Nucleus accumbens (tissue), 56 donors: ENCODE measurements at places on chromosomes 16 and 17.

GRCh38 chr17:66313995-66314659 lies 11.7 kb downstream of the PRKCA start:
- no peak for DNase-seq

GRCh38 chr16:35344012-35344762 lies 1884.8 kb downstream of the TP53TG3F start:
- no peak for DNase-seq

GRCh38 chr16:84982434-84982833 lies 28.9 kb downstream of the ZDHHC7 start:
- no peak for DNase-seq

- peak; percentile 49 for DNase-seq
Measured at GRCh38 chr17:38705803-38706504, 881 bp downstream of the MLLT6 start.

DNA sequence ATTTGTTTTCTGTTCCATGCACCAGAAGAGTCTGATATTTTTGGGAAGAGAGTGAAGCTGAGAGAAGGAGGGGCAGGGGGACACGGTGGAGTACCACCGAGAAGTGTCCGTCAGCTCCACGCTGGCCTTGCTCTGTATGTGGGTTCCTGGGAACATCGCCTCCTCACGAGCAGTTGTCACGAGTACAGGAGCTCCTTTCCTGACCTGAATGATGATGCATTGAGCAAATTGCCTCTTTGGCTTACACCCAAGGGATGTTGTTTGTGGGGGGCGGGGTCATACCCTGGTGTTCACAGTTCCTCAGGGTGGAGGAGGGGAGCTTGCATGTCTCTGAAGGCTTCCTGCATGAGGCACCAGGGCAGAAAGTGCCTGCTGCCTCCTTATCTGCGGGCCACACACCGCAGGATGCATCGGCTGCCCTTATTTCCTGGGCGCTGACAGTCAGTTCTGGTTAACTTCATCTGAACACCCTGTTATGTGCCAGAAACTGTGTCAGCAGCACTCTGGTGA lies 36.2 kb downstream of the RGS9 start:
- DNase-seq = no peak

- DNase-seq = no peak
Measured at GRCh38 chr17:10035885-10036284, 130.8 kb upstream of the RCVRN start.

DNA sequence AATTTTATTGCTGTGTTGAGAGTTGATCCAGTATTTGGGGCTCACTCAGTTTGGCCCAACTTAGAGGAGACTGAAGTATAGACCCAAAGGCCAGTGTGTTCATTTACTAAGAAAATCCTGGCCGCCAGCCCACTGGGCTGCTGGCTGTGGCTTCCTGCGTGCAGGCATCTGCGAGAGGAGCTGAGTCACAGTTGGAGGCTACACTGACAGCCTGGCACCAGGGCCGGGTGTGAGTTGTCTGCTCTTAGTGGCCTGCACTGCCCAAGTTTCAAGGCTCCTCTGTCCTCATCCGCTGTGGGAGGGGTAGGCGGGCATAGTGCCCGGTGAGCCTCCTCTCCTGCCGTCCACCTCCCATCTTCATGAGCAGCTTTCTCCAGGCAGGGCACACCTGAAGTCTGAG lies 54.2 kb downstream of the PLD6 start:
- DNase-seq = peak; percentile 85

- DNase-seq = no peak
Measured at GRCh38 chr17:21176773-21177395, 37.1 kb downstream of the TMEM11 start.

DNA sequence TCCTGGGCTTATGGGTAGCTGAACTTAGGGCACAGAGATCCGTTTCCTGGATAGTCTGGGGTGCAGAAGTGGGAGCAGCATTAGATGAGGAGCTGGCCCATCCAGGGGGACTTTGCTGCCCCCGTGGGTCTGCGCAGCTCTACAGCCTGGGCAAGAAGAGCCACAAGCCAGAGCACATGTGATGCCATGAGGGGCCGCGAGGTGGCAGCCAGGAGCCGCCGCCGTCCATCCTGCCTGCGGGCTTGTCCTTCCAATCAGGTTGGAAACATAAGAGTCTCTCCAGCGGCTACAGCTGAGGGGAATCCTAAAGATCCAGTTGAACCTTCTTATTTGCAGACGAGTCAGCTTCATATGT lies 21.9 kb downstream of the C1QTNF1 start:
- no peak for DNase-seq

DNA sequence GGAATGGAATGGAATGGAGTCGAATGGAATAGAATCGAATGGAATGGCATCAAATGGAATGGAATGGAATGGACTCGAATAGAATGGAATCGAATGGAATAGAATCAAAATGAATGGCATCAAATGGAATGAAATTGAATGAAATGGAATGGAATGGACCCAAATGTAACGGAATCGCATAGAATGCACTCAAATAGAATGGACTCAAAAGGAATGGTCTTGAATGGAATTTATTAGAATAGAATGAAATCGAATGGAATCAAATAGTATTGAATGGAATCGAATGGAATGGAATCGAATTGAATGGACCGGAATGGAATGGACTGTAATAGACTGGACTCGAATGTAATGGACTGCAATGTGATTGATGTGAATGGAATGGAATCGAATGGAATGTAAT lies 501.4 kb upstream of the WSB1 start:
- DNase-seq = no peak

GRCh38 chr16:82701442-82701955 lies 74.7 kb downstream of the CDH13 start:
- no peak for DNase-seq

GRCh38 chr16:54935266-54935968 lies 4.8 kb downstream of the IRX5 start:
- no peak for DNase-seq

- no peak for DNase-seq
Measured at GRCh38 chr17:4378626-4379025, 12.2 kb upstream of the UBE2G1 start.

DNA sequence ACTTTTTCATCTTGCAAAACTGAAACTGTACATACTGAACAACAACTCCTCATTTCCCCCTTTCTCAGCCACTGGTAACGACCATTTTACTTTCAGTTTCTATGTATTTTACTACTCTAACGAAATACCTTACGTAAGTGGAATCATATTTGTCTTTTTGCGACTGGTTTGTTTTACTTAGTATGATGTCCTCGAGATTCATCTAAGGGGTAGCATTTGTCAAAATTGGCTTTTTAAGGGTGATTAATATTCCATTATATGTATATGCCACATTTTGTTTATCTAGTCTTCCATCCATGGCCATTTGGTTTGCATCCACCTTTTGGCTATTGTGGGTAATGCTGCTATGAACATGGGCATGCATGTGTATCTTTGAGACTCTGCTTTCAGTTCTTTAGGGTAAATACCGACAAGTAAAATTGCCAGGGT lies 10.4 kb downstream of the KPNB1 start:
- no peak for DNase-seq

GRCh38 chr16:19128454-19129200 lies 14.9 kb downstream of the ITPRIPL2 start:
- no peak for DNase-seq

GRCh38 chr16:16127469-16128116 lies 95.7 kb downstream of the ABCC6 start:
- peak; percentile 23 for DNase-seq

- no peak for DNase-seq
Measured at GRCh38 chr17:7380321-7380720, 568 bp upstream of the TNK1 start.

- DNase-seq = no peak
Measured at GRCh38 chr16:77613095-77613494, 109.2 kb upstream of the NUDT7 start.

DNA sequence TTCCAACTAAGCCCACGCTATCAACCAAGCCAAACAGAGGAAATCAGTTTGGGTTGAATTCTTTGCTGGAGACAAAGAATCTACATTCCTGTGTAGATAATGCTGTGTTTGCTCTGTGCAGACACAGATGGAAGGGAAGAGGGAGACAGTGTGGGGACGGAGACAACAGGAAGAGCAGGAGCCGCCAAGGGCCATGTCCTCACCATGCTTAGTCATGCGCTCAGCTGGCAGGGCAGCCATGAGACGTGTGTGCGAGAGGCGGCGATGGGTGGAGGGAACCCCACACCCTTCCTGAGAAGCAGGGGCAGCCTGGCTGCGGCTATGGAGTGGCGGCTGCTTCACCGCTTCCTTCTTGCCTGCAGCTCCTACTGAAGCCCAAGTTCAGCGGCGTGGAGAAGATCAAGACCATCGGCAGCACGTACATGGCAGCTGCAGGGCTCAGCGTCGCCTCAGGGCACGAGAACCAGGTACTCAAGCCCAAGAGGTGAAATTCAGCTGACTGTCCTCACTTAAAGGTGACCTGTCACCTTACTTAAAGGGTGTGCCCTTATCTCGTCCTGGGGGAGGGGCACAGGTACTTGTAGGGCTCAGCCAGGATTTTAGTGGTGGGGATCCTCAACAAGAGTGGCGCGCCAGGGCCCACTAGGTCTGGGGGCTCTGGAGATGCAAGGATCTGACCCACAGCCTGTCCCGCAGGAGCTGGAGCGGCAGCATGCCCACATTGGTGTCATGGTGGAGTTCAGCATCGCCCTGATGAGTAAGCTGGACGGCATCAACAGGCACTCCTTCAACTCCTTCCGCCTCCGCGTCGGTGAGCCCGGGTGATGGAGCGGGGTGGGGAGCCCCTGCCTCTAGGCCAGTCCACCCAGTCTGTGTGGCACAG lies 47.5 kb downstream of the ADCY7 start:
- no peak for DNase-seq

GRCh38 chr16:74031551-74031950 lies 265.1 kb upstream of the PSMD7 start:
- DNase-seq = no peak

GRCh38 chr16:6153901-6154300 lies 1056.3 kb upstream of the EEF2KMT start:
- DNase-seq = no peak

DNA sequence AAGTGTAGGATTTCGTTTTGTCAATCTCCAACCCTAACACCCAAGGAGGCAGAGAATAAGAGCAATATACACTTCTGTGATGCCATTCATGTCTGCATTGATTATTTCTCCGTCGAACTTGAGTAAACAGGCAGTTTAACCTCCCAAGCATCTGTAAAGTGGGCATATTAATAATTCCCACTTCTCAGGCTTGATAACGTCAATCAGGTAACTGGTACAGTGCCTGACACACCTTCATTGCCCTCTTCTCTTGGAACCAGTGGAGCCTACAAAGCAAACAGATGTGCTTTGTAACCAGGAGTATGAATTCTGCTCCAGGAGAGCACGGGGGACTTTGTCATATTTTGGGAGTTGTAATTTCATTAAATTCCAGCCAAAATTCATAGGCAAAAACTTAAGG lies 32.5 kb upstream of the PLCG2 start:
- DNase-seq = no peak

DNA sequence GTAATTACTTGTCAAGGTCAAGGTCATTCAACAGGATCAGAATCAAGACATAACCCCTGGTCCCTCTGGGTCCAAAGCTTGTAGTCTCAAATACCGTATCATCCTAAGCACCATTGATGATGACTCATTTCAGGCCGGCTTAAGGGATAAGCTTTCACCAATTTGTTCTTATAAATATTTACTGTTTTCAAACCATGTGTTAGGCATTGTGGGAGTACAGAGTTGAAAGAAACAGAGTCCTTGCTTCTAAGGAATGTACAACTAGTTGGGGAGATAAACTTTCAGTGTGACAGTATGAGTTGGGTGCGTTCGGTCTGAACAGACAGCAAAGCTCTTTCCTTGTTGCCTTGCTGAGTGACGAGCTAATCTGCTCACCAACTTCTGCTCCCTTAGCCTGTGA lies 183.5 kb upstream of the MAF start:
- no peak for DNase-seq

DNA sequence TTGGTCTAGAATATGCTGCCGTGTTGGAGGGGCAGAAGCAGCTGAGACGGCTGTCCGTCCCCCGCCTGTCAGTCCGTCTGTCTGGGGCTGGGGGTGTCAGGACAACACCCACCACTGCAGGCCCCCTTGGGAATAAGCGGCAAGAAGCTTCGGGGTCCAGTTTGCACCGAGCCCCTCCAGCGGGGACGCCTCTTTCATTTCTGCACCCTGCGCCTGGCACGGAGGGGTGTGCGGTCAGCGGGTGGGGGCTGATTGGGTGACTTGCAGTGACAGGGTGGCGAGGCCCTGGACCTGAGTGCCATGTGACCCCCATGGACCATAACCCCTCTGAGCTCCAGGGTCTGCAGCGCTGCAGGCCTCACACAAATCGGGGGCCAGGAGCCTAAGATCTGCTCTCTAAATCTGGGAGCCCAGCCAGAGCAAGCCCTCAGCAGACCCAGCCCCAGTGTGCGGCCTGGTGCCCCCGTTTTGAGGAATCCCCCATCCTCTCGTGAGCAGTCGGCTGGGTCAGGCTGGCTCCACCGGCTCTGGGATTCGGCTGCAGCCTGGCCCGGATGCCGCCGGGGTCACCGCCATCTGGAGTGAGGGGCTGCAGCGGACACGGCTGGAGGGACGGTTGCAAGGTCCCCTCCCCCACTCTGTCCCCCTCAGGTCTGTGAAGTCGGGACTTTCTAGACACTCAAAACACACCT lies 8.3 kb downstream of the CBFA2T3 start:
- DNase-seq = no peak

DNA sequence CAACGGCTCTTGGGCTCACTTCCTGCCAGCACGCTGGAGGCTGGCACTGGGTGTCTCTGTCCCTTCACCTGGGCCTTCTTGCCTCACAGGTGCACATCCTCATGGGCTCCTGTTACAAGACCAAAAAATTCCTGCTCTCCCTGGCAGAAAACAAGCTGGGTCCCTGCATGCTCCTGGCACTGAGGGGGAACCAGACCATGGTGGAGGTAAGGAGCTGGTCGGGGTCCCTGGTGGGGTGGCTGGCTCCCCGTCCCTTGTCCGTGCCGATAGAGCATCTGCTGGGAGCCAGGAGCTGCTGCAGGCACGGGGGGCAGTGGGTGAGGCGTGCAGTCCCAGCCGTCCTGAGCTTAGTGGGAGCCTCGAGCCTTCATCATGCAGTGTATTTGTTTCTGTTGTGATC lies 79.5 kb upstream of the PLCG2 start:
- DNase-seq = no peak

- no peak for DNase-seq
Measured at GRCh38 chr17:15247891-15248529, 17.1 kb downstream of the PMP22 start.

- no peak for DNase-seq
Measured at GRCh38 chr17:59298521-59298920, 32.9 kb upstream of the YPEL2 start.

GRCh38 chr16:97822-98221 lies 19.8 kb downstream of the MPG start:
- no peak for DNase-seq

GRCh38 chr17:5042157-5043022 lies 7.2 kb upstream of the SLC52A1 start:
- DNase-seq = no peak

- no peak for DNase-seq
Measured at GRCh38 chr17:43753493-43754129, 5.0 kb downstream of the SOST start.

GRCh38 chr16:49972280-49972679 lies 52.7 kb upstream of the CNEP1R1 start:
- no peak for DNase-seq
